Choroid plexus epithelial cell (primary cell): ENCODE measurements at places on chromosomes 5 and 9.

DNA sequence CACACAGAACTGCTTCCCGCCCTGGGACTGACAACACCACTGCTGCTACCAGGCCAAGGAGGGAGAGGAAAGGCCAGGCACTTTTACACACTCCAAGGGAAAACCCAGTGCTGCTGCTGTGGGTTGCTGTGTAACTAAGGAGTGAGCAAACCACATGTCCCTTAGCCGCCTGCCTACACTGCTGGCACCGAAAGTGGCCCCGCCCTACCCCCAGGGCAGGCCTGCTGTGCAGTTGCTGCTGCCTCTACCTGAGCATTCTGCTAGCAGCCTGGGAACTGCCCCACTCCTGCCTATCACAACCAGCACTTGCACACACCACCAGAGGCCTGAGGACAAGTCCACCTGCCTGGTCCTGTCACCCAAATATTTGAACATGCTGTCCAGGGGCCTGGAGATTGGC lies 740.9 kb downstream of the DTWD2 start:
- no peak for DNase-seq

- DNase-seq: peak; percentile 40
These were observed 176.9 kb downstream of the PALM2AKAP2 start for GRCh38 chr9:109956717-109957440.

GRCh38 chr5:84779186-84779585 lies 394.5 kb upstream of the EDIL3 start:
- peak; percentile 47 for DNase-seq

DNA sequence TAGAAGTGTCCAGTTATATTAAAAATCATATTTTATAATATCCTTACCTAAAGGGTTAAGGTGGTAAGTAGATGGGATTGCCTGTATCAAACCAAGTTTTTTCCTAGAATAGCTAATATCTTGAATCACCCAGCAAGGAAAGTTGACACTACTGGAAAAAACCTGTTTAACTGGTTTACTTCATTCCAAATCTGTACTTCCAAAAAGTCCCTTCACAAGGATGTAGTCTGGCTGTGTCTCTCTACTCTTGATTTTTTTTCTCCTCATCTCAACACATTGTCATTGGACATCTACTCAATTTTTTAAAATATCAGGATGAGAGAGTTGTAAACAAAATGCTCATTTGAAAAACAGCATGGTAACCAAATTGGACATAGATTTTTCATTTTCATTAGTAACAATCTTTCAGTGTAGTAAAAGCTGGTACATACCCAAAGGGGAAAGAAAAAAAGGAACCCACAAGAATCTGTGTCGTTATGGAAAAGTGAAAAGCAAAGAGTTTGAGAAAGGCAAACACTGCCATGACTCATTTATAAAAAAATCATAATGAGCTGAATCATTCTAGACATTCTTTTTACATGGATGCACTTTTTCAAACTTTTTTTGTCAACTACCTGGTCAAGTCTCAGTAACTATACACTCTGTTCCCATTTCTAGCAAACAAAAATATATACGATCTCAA lies 173.5 kb downstream of the GLIS3 start:
- peak; percentile 84 for DNase-seq

GRCh38 chr9:137544176-137544760 lies 5.9 kb downstream of the PNPLA7 start:
- peak; percentile 62 for DNase-seq

GRCh38 chr5:150556859-150557508 lies 49.1 kb downstream of the NDST1 start:
- no peak for DNase-seq

- DNase-seq: no peak
These were observed 92.0 kb downstream of the SNCAIP start for GRCh38 chr5:122404018-122404417.

DNA sequence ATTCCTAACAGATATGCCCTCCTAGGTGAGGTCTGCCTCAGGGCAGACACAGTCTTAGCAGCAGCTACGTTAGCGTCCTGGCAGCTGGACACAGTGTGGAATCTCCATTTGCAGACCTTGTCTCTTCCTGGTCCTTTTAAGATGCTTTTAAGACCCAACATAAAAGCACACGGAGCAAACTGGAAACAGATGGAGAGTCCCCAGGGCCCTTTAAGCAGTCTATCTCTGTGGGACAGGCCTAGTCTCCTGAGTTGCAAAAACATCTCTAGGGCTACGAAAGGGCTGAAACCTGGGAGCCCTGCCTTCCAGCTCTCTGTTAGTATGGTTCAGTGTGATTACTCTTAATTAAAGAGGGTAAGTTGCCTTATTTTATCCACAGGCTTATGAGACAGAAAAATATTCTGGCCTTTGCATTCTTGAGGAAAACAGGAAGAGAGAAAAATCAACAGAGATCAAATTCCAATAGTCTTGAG lies 66.0 kb upstream of the GNA14 start:
- DNase-seq: peak; percentile 53

DNA sequence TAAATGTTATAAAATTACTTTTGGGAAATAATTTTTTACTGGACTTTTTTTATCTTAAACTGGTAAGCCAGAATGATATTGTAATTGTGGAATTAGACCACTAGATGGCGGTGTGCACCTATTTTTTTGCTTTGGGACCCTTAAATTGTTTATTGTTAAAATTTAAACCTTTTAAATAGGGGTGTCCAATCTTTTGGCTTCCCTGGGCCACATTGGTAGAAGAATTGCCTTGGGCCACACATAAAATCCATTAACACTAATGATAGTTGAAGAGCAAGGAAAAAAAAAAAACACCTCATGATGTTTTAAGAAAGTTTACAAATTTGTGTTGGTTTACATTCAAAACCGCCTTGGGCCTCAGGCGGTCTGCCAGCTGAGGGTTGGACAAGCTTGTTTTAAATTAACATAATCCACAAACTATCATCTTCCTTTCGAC lies 28.4 kb upstream of the GADD45G start:
- peak; percentile 63 for DNase-seq

GRCh38 chr9:78280982-78281668 lies 15.8 kb upstream of the PSAT1 start:
- peak; percentile 96 for DNase-seq

DNA sequence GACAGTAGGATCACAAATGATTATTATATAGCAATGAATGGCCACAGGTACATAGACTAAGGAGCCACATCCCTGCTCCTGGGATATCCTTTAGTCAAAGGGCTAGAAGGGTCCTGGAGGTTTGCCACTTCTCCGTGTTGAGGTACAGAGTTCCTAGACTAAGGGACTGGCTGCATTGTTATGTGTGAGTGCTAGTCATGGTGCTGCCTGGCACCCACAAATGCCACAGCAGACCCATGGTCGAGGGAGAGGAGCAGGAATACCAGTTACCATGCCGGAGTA lies 47.4 kb downstream of the EXOSC2 start:
- DNase-seq: no peak

DNA sequence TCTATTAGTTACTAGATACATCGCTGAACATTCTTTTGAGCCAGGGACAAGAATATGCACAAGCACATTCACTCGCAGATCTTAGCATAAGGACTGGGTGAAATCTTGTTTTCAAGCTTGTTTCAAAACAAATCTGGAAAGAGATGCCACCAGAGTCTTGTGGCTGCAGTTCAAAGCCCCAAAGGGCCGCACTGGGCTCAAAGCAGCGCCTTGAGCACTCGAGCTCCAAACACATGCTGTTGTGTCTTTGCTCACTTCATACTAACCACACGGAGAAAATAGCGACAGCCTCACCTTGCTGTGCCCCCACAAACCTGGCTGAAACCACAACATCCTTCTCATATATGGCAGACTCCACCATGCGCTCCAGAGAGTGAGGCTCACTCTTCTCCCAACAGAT lies 34.2 kb upstream of the IL7R start:
- DNase-seq: no peak

DNA sequence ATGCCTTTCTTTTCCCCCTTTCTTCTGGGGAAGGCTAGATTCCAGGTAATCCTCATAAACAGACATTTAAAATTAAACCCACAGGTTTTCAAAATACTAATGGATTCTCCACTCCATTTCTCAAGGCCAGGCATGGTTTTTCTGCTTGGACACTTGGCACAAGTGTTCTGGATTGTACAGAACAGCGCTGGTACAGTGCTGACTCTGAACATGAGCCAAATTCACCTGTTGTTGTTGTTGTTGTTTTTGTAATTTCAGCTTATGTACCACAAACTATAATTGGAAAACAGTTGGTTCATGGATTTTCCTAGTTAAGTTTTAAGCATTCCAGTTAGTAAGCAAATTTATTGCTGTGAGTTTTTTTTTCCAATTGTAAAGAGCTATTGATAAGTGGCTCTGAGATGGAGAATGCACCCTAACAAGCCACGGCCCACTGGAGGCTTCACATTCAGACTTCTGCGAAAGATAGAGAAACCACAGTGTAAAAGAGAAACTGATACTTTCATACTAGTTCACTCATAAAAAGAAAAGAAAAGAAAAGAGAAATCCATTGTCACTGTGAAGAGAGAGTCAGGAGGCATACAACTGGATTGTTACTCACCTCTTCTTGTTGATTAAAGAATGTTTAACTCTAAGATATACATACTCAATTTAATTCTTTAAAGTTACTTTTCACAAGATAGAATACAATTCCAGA lies 16.2 kb upstream of the ITGA1 start:
- DNase-seq: no peak

DNA sequence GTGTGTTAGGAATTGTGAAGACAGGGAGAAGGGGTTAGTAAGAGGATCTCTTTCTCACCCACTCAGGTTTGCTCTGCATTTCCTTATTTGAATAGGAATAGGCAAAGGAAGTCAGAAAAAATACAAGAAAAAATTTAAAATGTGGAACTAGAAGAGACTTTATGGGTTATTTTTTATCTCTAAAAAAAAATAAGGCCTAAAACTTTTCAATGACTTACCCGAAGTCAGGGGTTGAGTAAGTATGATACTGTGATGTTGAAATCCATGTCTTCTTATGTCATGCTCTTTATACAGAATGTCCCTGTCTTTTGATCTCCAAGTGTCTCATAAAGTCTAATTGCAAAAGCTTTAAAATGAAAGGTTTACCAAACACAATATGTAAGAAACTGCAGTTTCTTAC lies 148.3 kb upstream of the PIK3R1 start:
- no peak for DNase-seq

DNA sequence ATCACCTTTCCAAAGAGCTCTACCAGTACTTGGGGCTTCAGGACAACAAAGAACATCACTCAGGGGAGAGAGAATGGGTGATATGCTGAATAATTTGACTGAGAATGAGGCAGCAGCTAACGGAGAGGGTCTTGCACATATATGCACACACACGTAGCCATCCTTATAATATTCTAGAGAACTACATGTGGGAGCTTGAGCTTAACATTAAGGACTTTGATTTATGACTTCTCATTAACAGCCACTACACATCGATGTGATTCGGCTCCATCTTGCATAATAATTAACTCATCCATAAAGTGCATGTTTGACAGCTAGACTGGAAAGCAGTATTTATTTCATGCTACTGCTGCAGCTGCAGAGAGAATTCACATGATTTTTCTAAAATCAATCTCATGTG lies 163.4 kb downstream of the RAB3C start:
- DNase-seq: no peak

DNA sequence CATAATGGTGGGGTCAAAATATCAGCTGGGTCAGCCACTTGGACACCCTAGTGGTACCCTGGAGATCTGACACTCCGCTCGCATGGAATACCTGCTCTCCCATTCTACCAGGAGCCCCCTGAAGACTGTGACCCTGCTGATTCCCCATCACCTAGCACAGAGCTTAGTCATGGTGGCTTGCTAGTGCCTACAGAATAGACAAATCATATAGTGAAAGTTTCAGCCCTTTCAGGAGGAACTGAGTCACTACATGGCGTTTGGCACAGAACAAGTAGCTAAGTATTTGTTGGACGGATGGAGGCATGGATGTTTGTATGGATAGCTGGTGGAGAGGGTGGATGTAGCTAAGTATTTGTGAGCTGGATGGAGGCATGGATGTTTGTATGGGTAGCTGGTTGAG lies 65.3 kb downstream of the LMX1B start:
- no peak for DNase-seq

- DNase-seq: no peak
These were observed 55.0 kb upstream of the C9orf72 start for GRCh38 chr9:27628311-27628710.
